ENCODE measurements at places on chromosomes 12 and 14. TPM values are rescaled to one million over a fixed set of nuclear protein-coding genes. Genes with fewer than 3 reads are reported as not detected.

Gene GCN1
- 66.3 TPM for polyA plus RNA-seq

GRCh38 chr14:36583893-36584811 lies 1.7 kb upstream of the NKX2-8 start:
- H3K4me1 ChIP-seq, result peaks cover 22% of the 10 kb centered on the region
- DNase-seq, result no peak

GRCh38 chr12:47114481-47114892 lies 34.7 kb upstream of the AMIGO2 start:
- H3K36me3 ChIP-seq, result no peaks in the 10 kb centered on the region
- no peaks in the 10 kb centered on the region for H3K4me1 ChIP-seq
- H3K27me3 ChIP-seq, result no peaks in the 10 kb centered on the region
- no peak for DNase-seq

Gene TMTC1
- 8.4 TPM for polyA plus RNA-seq

Gene SYCP3
- 127 TPM for polyA plus RNA-seq

DNA sequence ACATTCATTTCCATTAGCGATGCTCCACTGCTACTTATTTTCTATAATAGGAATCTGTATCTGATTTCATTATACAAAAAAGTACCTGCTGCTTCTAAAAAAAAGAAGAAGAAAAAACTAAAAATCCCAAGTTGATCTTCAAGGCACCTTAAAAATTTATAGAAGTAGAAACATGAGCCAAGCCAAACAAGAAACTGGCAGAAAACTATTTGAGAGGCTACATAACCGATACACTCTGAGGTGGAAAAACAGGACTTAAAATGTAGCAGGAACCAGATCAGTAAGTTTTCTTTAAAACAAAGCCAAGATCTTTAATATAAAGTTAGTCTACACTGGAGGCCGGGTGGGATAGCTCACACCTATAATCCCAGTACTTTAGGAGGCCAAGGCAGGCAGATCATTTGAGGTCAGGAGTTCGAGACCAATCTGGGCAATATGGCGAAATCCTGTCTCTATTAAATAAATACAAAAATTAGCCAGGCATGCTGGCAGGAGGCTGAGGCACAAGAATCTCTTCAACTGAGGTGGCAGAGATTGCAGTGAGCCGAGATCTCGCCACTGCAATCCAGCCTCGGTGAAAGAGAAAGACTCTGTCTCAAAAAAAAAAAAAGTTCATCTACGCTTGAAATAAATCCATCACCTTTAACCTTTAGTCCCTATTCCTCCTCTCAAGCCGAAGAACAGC lies 278.6 kb downstream of the MED13L start:
- H3K27me3 ChIP-seq, result no peaks in the 10 kb centered on the region
- DNase-seq, result no peak
- no peak overlapping the region for H3K4me3 ChIP-seq
- no peaks in the 10 kb centered on the region for H3K36me3 ChIP-seq

Gene TOMM20L
- 22.7 TPM for polyA plus RNA-seq

Gene SMARCD1
- 67.3 TPM for polyA plus RNA-seq

Gene HOXC12
- polyA plus RNA-seq, result not detected

GRCh38 chr12:57005980-57006808 lies at the start of gene ZBTB39:
TSS of gene ZBTB39 (minus strand) at chr12:57006546. CDS start at chr12:57004917, 1,629 bp downstream.
- H3K4me1 ChIP-seq, result peaks cover 14% of the 10 kb centered on the region
- H3K4me3 ChIP-seq, result peak within 1 kb of the TSS; percentile 94
- H3K36me3 ChIP-seq, result no peaks in the 10 kb centered on the region
- H3K27ac ChIP-seq, result peak within 1 kb of the TSS; percentile 83
- no peaks in the 10 kb centered on the region for H3K27me3 ChIP-seq

DNA sequence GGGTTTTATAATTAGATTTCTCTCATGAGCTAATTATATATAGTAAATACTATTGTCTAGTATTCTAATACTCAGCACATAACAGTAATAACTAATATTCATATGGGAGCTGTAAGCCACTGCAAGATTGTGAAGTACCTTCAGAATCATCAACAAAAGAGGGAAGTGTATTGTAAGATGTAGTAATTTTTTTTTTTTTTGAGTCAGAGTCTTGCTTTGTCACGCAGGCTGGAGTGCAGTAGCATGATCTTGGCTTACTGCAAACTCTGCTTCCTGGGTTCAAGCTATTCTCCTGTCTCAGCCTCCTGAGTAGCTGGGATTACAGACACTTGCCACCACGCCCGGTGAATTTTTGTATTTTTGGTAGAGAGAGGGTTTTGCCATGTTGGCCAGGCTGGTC lies 3.1 kb downstream of the GPR33 start:
- no peak overlapping the region for H3K27ac ChIP-seq
- H3K36me3 ChIP-seq, result no peaks in the 10 kb centered on the region
- H3K27me3 ChIP-seq, result no peaks in the 10 kb centered on the region
- DNase-seq, result no peak
- no peaks in the 10 kb centered on the region for H3K4me1 ChIP-seq

Gene GLI1
- polyA plus RNA-seq, result 9.3 TPM

Gene CCDC177
- 0.63 TPM for polyA plus RNA-seq

Gene P2RX2
- 3.0 TPM for polyA plus RNA-seq

DNA sequence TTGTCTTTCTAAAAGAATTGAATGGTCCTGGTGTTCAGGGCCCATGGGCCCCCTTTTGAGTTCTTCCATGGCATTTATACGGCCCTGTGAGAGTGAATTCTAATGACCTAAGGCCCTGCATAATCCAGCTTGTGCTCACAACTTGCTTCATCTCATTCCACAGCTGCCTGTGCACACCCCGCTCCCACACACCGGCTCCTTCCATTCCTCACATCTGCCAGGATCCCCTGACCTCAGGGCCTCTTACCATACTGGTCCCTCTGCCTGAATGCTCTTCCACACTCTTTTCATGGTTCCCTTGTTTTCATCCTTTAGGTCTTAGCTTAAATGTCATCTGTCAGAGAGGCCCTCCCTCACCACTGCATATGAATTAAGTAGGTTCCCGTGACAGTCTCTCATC lies 49.5 kb upstream of the EGLN3 start:
- no peaks in the 10 kb centered on the region for H3K27me3 ChIP-seq
- H3K4me3 ChIP-seq, result no peak overlapping the region
- no peak overlapping the region for H3K27ac ChIP-seq

Gene HOXC11
- 0.18 TPM for polyA plus RNA-seq

Gene IPO8
- 46.4 TPM for polyA plus RNA-seq

Gene NRXN3
- polyA plus RNA-seq, result 3.9 TPM

DNA sequence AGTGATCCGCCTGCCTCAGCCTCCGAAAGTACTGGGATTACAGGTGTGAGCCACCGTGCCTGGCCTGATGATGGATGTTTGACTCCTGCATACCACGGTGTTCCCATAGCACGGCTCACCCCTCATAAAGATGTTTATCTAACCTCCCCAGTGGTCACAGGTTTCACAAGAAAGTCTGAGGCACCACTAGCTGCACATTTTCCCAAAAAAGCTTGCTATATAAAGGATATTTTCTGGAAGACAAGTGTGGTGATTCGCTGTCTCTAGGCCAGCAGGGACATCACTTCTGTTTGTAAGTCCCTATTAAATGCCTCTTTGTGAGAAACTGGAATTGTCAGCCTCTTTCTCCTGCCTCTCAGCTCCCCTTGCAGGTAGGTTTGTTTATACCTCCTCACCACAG lies 18.3 kb downstream of the PLEK2 start:
- DNase-seq, result no peak
- H3K27me3 ChIP-seq, result no peaks in the 10 kb centered on the region
- H3K36me3 ChIP-seq, result no peaks in the 10 kb centered on the region
- H3K4me1 ChIP-seq, result peaks cover 10% of the 10 kb centered on the region
- H3K27ac ChIP-seq, result no peak overlapping the region
- no peak overlapping the region for H3K4me3 ChIP-seq

Gene SERPINA3
- polyA plus RNA-seq, result 28.2 TPM

DNA sequence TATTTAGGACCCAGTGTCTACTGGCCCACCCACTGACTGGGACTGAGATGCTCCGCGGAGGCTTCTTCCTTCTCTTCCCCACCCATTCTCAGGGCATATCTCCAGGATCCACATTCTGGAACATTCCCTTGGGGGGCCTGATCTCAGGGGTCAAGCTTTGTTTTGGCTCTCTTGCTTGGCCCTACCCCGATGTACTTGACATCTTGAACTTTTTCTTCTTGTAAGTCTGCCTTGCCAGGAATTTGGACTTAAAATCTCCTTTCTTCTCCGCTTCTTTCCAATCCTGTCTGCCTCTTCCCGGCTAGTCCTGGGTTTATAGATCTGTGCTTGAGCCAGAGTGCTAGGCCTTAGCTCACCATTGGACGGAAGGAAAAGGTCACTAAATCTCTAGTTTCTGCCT lies 22.1 kb downstream of the DACT1 start:
- peaks cover 13% of the 10 kb centered on the region for H3K4me1 ChIP-seq
- no peak overlapping the region for H3K4me3 ChIP-seq
- DNase-seq, result peak; percentile 75
- H3K27ac ChIP-seq, result no peak overlapping the region
- no peaks in the 10 kb centered on the region for H3K27me3 ChIP-seq

DNA sequence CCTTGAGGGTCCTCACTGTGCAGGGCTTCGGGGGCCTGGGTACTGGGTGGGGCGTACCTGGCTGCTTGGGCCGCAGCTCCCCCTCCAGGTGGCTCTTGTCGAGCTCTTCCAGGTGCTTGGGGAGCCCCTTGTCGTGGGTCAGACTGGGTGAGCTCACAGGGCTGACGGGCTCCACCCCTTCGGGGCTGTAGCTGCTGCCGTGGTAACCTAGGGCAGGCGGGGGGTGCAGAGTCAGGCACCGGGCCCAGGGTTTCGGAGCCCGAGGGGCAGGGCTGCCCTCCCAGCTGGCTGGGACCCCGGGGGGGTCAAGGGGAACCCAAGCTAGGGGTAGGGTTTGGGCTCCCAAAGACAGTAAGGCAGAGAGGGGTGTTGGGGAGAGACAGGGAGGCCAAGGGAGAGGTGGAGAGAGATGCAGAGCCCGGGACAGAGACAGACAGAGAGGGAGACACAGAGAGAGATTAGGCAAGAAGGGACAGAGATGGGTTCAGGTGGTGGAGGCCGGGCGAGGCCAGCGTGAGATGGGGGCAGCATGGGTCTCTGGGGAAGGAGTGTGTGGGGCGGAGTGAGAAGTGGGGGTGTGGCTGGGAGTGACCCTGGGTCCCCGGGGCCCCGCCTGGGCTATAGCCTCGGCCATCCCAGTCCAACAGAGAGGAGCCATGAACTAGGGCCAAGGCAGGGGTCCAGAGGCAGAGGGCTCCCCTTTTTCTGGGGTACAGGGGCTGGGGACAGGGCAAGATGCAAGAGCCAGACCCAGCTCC lies 40.7 kb downstream of the RFLNA start:
- H3K27ac ChIP-seq, result peak overlapping the region; percentile 36
- H3K4me1 ChIP-seq, result no peaks in the 10 kb centered on the region
- no peak for DNase-seq
- H3K36me3 ChIP-seq, result no peaks in the 10 kb centered on the region

DNA sequence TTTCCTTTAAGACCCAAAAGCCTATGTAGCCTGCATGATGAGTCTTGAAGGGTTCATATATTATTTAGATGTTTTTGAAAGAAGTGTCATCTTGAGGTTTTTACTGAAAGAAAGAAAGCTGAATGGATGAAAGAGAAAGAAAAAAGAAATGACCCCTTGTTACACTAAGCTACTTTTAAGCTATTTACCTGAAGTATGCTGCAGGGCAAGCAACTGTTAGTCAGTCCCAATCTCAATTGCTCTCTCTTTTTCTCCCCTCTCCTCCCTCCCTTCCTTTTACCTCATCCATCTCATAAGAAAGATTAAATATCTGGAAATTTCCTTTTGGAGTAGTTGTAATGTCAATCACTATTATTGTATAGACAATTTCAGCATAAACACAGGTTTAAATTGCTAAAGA lies 512.4 kb downstream of the TMTC2 start:
- no peaks in the 10 kb centered on the region for H3K36me3 ChIP-seq
- H3K27ac ChIP-seq, result no peak overlapping the region
- no peaks in the 10 kb centered on the region for H3K4me1 ChIP-seq
- H3K27me3 ChIP-seq, result no peaks in the 10 kb centered on the region
- no peak overlapping the region for H3K4me3 ChIP-seq

DNA sequence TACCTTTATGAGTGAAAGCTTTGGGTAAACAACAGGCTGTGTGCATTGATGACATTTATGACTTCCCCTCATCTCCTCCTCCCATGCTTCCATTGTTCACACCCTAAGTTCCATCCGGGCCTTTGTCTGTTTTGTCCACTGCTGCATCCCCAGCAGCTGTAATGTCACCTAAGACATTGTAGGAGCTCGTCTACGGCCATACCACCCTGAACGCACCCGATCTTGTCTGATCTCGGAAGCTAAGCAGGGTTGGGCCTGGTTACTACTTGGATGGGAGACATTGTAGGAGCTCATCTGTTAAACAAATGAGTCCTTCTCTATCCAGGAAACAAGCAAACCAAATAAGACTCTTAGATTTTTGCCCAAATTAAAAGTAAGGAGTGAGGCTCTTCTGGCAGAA lies 40.4 kb upstream of the SYCP3 start:
- no peak overlapping the region for H3K27ac ChIP-seq
- H3K4me1 ChIP-seq, result no peaks in the 10 kb centered on the region
- DNase-seq, result no peak
- H3K4me3 ChIP-seq, result no peak overlapping the region
- no peaks in the 10 kb centered on the region for H3K27me3 ChIP-seq

DNA sequence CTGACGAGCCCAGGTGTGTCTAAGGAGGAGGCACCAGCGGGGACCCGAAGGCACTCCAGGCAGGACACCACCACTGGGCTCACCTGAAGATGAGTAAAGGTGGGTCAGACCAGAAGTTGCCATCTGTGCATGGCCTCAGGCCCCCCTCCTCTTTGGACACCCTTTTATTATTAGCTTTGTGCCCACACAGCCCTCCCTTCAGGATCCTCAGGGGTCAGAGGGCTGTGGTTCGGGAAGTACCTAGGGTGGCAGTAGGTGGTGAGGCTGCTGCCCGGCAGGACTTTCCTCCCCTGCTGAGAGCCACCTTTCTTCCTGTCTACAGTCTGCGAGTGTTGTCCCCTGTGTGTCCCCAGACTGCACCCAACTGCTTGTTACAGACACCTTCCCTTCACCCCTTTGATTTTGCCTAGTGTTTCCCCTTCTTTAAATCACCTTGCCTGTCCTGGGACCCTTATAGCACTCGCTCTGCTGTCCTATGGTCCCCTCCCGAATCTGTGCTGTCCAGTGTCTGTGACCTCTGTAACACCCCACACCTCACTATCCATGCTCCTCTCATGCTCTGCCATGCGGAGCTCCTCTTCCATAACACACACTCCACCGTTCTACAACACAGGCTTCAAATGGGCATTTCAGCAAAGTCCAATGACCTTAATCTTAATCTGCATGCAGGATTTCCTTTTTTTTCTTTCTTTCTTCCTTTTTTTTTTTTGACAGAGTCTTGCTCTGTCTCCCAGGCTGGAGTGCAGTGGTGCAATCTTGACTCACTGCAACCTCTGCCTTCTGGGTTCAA lies 25.7 kb downstream of the SOAT2 start:
- H3K27me3 ChIP-seq, result no peaks in the 10 kb centered on the region
- H3K4me3 ChIP-seq, result no peak overlapping the region
- H3K27ac ChIP-seq, result no peak overlapping the region
- H3K4me1 ChIP-seq, result no peaks in the 10 kb centered on the region
- no peak for DNase-seq

- DNase-seq, result no peak
- no peaks in the 10 kb centered on the region for H3K27me3 ChIP-seq
- no peak overlapping the region for H3K4me3 ChIP-seq
- no peak overlapping the region for H3K27ac ChIP-seq
Measured at GRCh38 chr12:22899184-22899583, 274.2 kb downstream of the ETNK1 start.

Gene SYNE3
- polyA plus RNA-seq, result 8.3 TPM

- H3K27me3 ChIP-seq, result no peaks in the 10 kb centered on the region
- H3K27ac ChIP-seq, result no peak overlapping the region
- H3K4me3 ChIP-seq, result no peak overlapping the region
Measured at GRCh38 chr12:110199339-110200123, 75.4 kb downstream of the IFT81 start.

GRCh38 chr12:28996688-28997087 lies 152.4 kb upstream of the FAR2 start:
- H3K27ac ChIP-seq, result no peak overlapping the region
- H3K4me3 ChIP-seq, result no peak overlapping the region
- peaks cover 12% of the 10 kb centered on the region for H3K4me1 ChIP-seq
- DNase-seq, result no peak

Measured in testis (tissue), 5 donors.